ENCODE measurements at places on chromosomes 3 and 15.

DNA sequence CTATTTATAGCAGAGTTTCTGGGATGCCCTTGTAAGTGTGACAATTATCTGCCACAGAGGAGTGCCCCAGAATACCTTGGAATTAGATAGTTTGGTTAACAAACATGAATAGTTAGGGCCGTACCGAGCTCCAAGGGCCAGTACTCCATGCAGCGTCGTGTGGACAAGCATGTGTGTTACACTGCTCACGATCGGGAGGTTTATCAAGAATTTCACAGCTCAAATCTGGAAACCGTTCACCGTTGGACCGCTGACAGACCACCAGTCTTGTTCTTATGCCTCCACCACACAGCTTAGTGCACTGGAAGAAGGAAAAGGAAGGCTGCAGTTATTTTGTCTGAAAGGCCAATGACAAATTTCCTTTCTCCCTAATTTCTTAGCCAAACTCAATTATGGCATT, 93.7 kb downstream of the ADAMTS9 start:
- DNase-seq: no peak

DNA sequence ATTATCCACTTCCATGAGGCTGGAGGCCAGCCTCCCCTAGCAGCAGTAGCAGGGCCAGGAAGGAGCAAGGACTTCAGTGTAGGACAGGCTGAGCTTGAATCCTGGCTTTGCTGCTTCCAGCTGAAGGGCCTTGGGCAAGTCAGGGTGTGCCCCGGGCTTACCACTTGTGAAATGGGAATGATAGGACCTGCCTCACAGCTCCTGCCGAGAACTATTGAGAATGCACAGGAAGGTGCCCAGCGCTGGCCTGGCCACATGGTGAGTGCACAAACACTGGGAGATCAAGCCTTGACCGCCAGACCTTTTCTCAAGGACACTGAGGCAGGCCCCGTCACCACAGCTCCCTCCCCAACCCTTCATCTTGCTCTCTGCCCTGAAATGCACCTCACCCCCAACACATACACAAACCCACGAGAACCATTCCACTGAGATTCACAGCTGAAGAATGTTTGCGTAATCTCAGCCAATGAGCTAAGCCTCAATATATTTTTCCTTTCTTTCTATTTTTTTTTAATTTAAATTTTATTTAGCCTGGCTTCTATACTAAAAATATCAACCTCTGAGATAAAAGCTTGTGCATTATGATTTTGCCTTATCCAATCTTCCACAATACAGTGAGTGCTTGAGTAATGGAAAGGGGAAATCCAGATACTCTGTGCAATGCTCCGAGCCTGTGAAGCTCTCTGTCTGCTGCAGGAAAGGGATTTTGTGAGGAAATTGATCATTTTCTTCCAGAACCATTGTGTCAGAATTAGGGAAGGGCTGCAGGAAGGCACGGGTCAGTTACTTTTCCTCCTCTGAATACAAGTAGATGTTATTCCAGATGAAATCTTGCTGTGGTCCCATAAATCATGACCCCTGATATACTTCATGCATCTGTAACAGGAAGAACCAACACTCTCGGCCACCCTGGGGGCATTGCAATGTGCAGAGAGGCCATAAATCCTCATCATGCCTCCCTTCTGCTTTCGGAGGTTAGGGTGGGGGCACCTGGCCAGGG, 193.9 kb downstream of the TLE3 start:
- DNase-seq: no peak

DNA sequence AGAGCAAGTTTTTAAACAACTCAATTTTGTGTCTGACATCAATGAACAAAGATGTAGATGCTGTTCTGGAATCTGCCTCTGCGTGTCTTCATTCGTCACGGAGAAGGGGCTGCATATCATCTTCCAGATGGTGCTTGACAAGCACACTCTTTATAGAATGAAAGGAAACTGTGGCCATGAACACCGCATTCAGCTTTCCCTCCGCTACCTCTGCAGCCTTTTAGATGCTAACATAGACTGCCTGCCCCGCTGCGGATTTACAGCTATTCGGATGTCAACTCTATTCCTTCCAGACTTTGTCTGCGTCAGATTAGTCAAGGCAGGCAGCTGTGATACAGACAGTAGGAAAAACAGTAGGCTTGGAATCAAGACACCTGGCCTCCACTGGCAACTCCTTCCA, 232.9 kb downstream of the TJP1 start:
- DNase-seq: no peak

DNA sequence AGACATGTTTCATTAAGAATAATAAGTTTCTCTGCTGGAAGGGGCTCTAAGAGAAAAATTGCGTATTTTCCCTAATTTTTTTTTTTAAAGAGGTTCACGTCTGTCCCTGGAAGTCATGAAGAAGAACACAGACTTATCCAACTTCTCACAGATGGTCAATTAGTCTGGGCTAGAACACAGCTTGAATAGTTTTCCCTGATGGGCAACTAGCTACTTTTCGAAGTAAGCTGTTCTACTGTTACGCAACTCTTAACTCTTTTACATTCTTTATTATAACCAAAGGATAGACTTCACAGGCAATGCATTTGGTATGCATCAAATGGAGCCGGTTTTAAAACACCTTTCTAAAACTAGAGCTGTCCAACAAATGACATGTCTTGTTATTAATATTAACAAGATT, 144.2 kb upstream of the TNIK start:
- DNase-seq: no peak

DNA sequence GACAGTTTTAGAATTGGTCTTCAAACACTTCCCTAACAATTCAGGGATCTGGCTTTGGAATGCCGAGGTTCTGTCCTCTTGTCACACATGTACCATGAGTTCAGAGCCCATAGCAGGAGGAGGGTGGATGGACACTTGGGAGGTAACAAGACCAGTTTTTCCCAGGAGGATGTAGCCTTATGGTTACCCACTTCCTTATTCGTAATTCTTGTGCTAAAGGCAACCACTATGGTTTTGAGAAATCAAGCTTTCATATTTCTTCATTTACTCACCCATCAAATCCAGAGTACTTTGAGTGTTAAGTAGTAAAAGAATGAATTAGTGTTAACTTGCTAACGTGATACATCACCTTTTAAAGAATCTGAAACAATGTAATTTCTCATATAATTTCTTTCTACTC, 479.6 kb upstream of the ALCAM start:
- no peak for DNase-seq

DNA sequence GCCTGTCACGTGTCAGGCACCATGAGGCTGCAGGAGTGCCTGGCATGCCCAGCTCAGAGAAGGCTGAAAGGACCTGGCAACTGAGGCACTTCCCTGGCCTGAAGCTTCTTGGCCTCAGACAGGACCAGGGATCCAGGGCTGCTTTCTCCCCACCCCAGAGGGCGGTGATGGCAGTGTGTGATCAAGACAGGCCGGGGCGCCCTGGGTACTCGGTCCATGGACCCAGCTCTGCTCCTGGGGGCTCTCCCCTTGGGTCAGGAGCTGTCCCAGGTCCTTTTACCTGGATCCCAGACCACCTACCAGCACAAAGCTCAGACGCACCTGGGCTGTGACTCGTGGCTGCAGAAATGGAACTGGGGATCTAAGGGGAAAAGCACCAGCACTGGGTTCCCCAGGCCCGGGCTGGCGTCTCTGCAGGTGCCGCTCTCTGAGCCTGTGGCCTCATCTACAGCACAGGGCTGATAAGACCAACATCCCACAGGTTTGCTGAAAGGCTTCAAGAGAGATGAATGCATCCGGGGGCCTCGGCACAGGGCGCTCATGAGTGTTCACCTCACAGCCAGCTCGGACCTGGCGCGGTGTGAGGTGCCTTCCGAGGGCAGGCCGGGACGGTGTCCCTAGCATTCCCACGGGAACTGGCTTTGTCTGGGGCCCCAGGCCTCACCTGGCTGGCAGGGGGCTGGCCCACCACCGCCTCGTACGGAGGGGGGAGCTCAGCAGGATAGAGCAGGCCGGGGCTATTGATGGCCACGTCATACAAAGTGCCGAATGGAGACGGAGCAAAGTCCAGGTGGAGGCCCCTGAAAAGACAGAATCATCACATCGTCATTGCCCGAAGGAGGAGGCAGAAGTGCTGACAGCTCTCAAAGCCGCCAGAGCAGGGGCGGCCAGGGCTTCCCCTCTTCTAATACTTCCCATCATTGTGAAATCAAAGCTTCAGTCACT, 133.6 kb downstream of the NSMCE3 start:
- DNase-seq: no peak

GRCh38 chr3:140501061-140501769, 176.6 kb upstream of the TRIM42 start:
- DNase-seq: no peak

DNA sequence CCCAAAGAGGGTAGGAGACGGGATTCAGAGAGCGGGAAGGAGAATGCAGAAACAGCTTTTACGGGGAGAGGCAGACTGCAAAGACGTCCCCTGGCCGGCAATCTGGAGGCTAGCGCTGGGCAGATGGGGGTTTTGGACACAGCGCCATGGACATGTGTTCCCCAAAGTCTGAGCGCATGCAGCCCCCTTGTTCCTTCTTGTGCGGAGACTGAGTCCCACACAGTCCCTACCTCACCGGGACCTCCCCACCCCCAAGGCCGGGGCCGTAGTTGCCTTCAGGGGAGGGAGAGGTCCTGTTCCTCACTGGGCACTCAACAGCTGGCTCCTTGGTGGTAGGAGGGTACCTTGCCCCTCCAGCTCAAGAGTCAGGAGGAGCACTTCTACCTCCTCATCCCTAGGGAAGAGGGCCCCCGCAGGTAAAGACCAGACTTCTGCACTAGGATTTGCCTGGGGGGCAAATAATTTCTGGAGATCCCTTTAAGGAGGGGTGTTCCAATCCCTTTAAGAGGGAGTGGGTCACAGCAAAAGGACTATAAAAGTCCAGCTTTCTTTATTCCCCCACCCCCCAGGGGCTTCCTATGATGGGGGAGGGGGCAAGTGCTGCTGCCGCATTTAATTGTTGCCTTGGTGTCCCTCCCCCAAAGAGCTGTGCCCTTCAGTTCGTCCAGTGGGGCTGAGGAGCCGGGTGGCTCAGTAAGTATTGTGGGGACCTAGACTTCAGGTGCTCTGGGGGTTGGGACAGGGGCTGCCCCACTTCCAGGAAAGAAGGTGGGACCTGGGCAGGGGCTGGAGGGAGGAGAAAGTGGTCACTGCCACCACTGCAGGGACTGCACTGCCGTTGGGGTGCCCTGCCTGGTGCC, 3.6 kb upstream of the BAHD1 start:
- DNase-seq: no peak

DNA sequence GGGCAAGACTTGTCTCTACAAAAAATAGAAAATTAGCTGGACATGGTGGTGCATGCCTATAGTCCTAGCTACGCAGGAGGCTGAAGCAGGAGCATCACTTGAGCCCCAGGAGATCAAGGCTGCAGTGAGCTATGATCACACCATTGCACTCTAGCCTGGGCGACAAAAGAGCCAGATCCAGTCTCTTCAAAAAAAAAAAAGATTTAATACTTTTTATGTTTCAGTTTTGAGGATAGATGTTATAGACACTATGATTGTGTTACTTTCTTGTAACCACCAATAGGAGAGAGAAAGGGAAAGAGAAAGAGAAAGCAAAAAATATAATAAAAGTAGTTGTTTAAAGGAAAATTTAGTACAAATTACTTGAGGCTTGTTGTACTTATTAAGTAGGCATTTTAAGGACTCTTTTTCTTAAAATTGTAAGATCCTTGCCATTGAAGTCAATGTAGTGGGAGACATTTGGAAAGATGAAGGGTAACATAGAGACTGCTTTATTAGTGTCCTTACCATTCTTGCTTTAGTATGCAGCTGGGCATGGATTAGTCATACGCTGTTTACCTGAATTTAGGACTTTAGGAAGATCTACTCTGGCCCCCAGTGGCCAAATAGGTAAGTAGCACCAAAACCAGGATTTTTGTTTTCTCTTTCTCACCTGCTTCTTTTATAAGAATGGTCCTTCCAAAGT, 35.1 kb upstream of the ZDHHC23 start:
- peak; percentile 12 for DNase-seq

GRCh38 chr3:77690284-77690845, 650.5 kb downstream of the ROBO2 start:
- DNase-seq: no peak

GRCh38 chr15:38130740-38131498, 121.7 kb upstream of the SPRED1 start:
- DNase-seq: no peak

DNA sequence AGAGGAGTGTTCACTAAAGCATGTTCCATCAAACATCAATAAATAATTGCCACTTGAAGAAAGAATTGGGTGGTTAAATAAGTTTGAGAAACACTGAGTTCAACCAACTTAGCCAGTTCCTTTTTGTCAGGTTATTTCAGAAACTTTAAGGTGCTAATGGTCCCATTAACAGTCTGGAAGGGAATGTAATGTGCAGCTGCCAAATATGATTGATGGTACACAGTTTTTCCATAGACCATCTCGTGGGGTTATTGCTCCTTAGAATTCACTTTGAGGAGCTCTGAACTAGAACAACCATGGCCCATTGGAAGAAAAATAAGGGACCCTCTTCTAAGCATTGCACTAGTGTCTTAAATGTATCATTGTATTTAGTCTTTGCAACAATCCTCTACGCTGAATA, 185.8 kb upstream of the NR2F2 start:
- DNase-seq: no peak

- no peak for DNase-seq
Measured at GRCh38 chr3:70358978-70359580, 46.6 kb upstream of the MDFIC2 start.

- DNase-seq: no peak
Measured at GRCh38 chr15:69808756-69809155, 289.0 kb downstream of the TLE3 start.

GRCh38 chr15:73800662-73801345, 47.7 kb upstream of the INSYN1 start:
- no peak for DNase-seq

DNA sequence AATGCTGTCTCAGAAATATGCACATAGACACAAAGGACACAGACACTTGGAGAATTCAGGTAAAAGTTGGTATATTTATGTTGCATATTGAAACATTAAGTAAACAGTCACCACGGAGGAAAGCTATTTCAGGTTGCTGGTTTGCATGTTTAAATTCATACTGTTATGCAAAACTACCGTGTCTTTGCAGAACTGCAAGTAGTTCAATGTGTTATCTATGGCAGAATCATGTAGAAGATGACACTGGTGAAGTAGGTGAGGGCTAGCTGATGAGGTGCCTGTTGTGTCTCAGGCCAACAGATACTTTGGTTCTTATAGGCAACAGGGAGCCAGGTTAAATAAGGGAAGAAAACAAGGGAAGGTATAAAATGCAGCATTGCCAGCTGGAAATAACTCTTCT, 511.3 kb downstream of the DIPK2A start:
- DNase-seq: no peak

- no peak for DNase-seq
Measured at GRCh38 chr3:189833996-189834395, 202.8 kb downstream of the TP63 start.
